ENCODE measurements at places on chromosomes 3 and 15.

DNA sequence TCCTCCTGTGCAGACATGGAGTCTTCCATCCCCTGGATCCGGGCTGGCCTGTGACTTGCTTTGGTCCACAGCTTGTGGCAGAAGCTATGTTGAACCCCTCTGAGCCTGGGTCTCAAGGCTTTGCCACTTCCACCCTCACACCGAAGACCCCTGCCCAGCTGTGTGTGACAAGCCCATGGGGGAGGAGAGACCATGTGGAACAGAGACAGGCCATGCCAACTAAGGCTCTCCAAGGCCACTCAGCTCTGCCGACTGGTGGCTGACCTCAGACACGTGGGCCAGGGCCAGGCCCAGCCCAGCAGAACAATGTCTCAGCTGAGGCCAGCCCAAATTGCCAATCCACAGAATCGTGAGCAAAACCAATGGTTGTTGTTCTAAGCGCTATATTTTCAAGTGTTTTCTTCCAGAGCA lies 16.4 kb upstream of the CFAP100 start:
- no peak for DNase-seq

GRCh38 chr15:26572602-26573350 lies 200.1 kb downstream of the GABRB3 start:
- no peak for DNase-seq

DNA sequence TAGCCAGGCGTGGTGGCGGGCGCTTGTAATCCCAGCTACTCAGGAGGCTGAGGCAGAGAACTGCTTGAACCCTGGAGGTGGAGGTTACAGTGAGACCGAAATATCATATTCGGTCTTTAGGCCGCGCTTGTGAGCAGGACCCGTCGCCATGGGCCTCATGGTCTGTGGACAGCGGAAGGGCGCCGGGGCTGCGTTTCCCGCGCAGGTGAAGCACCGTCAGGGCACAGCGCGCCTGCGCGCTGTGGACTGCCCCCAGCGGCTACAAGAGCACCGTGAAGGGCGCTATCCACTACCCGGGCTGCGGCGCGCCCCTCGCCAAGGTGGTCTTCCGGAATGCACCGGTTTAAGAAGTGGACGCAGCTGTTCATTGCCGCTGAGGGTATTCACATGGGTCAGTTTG lies 482.0 kb upstream of the NAALADL2 start:
- peak; percentile 70 for DNase-seq

DNA sequence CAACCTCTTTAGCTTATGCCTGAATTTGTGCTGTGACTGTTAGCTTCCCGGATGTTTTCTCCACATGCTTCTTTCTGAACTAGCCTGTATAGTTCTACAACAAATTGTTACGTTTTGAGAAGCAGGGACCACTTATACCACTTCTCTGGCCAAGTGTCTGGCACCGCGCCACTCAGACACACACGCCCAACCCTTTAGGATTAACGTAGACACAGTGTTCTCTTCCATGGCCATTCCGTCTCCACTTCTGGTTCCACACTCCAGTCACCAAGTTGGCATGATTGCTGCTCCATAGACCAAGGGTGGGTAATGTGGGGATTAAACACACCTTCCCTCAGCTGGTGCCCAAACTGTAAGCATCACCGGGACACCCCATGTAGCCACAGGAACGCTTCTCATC lies 755 bp upstream of the TMEM108 start:
- DNase-seq, result peak; percentile 50

GRCh38 chr15:93825682-93826081 lies 405.7 kb upstream of the MCTP2 start:
- no peak for DNase-seq

- DNase-seq, result no peak
Measured at GRCh38 chr15:48395521-48396011, 64.3 kb downstream of the DUT start.

- no peak for DNase-seq
Measured at GRCh38 chr15:85059734-85060133, 78.1 kb downstream of the PDE8A start.

GRCh38 chr3:197219619-197220018 lies 78.8 kb downstream of the DLG1 start:
- DNase-seq, result no peak

- DNase-seq, result no peak
Measured at GRCh38 chr3:175355801-175356335, 496.7 kb downstream of the NAALADL2 start.

DNA sequence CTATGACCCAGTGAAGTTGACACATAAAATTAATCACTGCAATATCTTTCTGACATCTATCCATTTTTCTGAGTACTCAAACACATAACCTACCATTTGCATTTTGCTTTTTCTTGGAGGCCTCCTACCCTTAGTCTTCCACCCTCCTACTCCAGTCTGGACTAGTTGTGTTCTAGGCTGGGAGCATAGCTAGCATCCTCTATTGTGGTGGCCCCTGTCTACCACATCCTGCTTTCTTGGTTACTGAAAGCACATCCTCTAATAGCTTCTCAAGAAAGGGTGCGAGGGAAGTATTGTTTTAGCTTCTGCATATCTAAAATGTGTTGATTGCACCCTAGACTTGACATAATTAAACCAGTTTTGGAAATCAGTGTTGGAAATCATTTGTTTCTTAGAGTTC lies 176.5 kb downstream of the THSD4 start:
- DNase-seq, result no peak

GRCh38 chr3:279325-279724 lies 82.8 kb downstream of the CHL1 start:
- DNase-seq, result no peak

DNA sequence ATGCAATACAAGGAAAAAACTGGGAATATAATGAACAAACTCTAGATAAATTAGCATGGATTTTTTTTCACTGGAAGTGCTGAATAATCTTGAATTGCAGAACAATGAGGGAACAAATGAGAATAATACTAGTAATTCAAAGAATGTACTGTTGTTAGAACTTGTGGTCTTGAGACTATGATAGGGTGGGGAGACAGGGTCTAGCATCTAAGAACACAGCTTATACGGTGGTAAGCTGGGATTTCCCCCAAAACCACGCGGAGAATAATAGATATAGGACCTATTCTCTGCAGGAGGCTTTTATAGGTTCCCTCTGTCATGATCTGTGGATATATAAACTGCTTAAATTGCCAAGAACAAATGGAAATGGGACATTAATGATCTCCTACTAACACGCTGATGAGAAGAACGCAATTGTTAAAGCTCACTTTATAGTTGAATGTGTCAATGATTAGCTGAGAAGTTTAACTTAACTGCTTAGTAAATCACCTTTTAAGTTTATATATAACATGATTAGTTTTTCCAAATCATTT lies 692.3 kb downstream of the ZPLD1 start:
- no peak for DNase-seq

GRCh38 chr3:147757866-147758265 lies 348.7 kb downstream of the ZIC1 start:
- no peak for DNase-seq

DNA sequence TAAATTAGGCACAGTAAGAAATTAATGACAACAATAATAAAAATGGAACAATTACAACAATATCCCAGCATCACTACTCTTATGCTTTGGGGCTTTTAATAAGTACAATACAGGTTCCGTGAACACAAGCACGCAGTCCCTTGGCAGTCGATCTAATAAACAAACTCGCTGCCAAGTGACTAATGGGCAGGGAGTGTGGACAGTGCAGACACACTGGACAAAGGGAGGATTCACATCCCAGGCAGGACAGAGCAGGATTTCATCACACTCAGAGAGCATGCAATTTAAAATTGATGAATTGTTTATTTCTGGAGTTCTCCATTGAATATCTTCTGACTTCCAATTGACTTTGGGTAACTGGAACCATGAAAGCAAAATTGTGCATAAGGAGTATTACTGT lies 524.1 kb upstream of the CFAP20DC start:
- no peak for DNase-seq

DNA sequence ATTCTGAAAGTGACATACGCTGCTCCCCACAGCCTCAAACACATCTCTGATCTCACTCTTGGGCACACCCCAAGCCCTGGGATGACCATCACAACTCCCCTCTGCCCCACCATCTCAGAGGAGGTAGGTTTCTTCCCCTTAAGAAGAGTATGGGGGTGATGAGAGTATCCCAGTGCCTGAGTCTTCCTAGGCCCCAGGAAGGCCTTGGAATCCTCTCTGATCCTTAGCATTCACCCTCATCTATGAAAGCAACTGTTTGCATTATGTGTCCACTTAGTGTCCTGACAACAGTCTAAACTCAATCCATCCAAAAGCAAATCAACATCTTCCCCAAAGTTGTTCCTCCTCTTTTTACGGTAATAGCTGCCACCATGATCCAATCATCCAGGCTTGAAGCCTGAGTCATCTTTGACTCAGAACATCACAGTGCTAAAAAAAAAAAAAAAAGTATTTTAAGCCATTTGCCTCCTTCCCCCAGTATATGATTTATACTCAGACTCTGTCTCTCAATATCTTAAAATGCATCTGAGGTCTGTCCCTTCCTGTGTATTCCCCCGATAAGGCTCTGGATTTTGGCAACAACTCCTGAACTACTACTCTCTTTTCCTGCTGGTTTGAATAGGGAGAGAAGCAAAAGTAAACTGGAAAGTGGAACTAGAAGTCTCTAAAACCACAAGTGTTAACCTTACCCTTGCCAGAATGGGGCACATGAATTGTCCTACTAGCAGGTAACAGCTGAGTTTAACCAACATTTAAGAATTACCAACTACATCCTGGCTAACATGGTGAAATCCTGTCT lies 22.5 kb downstream of the POPDC2 start:
- no peak for DNase-seq

- no peak for DNase-seq
Measured at GRCh38 chr3:176167272-176167671, 1030.0 kb downstream of the TBL1XR1 start.

All from upper lobe of left lung (tissue), 6 donors.